Stimulated activated CD4-positive, alpha-beta T cell treated with anti-CD3 and anti-CD28 coated beads, Interleukin-12 subunit alpha, Interleukin-12 subunit beta, amount 100 ng/mL, for 24 hours (primary cell): ENCODE measurements at places on chromosomes 16 and 17.

GRCh38 chr17:63479495-63480184, 2.8 kb downstream of the ACE start:
- no peak for DNase-seq

DNA sequence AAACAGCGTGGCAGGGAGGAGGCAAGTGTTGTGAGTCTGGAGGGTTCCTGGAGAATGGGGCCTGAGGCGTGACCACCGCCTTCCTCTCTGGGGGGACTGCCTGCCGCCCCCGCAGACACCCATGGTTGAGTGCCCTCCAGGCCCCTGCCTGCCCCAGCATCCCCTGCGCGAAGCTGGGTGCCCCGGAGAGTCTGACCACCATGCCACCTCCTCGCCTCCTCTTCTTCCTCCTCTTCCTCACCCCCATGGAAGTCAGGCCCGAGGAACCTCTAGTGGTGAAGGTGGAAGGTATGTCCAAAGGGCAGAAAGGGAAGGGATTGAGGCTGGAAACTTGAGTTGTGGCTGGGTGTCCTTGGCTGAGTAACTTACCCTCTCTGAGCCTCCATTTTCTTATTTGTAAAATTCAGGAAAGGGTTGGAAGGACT, at the start of gene CD19:
Gene CD19, plus strand, starts transcription at position 171 of the 425 bp plus-strand sequence. Its CDS starts 30 bp downstream, at position 201.
- DNase-seq, result no peak

- DNase-seq, result no peak
Measured at GRCh38 chr17:29757788-29758187, 135.1 kb upstream of the CORO6 start.

GRCh38 chr17:38881600-38882191, 11.8 kb downstream of the LASP1 start:
- DNase-seq, result no peak

- no peak for DNase-seq
Measured at GRCh38 chr17:73562896-73563295, 81.3 kb downstream of the SDK2 start.

DNA sequence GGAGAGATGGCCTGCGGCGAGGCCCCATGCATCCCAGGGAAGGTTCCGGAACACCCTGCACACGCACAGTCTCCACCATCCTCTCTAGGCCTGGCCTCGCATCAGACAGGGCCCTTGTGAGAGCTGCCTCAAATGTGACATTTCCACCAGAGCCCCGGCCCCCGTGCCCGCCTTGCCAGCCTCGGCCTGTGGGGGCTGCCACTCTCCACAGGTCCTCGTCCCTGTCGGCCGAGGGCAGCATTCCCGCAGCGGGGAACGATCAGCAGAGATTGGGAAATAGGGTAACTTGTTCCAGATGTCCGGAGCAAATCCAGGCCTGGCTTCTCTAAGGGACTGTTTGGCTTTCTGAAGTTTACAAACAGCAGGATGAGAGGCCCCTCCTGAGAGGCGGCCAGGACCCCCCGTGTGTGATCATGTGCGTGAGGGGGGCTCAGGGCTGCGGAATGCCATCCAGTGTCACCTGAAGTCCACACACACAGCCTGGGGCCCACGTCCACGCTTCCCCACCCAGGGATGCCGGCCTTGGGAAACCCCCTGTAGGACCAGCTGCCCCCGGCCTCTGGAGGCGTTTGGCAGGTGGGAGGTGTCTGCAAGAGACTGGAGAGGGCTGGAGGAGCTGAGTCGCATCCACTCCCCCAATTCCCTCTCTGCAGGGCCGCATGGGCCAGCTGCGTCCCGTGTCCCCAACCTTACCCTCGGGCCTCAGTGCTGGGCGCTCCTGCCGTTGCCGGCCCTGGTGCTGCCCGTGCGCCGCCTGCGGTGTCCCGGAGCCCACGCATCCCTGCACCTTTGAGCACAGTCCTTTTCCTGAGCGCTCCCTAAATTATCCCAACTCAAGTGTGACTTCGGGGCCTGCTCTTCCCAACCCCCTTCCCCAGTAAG, 70.4 kb downstream of the ZDHHC7 start:
- no peak for DNase-seq

DNA sequence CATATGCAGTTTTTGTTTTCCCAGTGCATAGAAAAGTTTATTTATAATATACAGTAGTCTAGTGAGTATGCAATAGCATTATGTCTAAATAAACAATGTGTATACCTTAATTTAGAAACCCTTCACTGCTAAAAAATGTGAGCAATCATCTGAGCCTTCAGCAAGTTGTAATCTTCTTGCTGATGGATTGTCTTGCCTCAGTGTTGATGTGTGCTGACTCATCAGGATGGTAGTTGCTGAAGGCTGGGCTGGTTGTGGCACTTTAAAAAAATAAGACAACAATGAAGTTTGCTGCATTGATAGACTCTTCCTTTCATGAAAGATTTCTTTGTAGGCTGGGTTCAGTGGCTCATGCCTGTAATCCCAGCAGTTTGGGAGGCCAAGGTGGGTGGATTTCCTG, 13.9 kb upstream of the CAPNS2 start:
- no peak for DNase-seq
